ENCODE measurements at places on chromosomes 3 and 15.
A peak's percentile ranks its signal among the peaks of the same experiment; 100 is the strongest.

- peak overlapping the region; percentile 43 for H3K27ac ChIP-seq
- H3K4me1 ChIP-seq = peaks cover 41% of the 10 kb centered on the region
- H3K36me3 ChIP-seq = peaks cover 39% of the 10 kb centered on the region
- H3K4me3 ChIP-seq = no peak overlapping the region
Measured at GRCh38 chr3:15781131-15781530, 16.6 kb downstream of the ANKRD28 start.

GRCh38 chr3:24259901-24260512 lies 234.6 kb downstream of the THRB start:
- H3K4me3 ChIP-seq = no peak overlapping the region
- peaks cover 4% of the 10 kb centered on the region for H3K36me3 ChIP-seq
- H3K27ac ChIP-seq = no peak overlapping the region
- H3K27me3 ChIP-seq = no peaks in the 10 kb centered on the region
- no peak for DNase-seq
- H3K4me1 ChIP-seq = peaks cover 4% of the 10 kb centered on the region

DNA sequence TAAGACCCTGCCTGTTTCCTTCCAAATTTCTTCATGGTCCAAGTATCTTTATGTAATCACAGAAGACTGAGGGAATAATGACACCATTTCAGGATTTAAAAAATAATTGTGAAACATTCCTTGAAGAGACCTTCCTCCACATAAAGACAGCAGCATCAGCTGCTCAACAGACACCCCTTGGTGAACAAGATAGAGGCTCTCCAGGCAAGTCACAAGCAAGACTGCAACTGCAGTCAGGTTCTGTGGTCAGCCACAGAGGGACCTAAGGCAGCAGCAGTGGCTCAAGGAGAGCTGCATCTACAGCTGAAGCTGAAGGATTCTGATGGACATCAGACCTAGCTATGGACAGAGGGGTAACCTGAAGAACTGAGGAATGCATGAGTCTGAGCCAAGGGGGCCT lies 97.2 kb upstream of the C3orf80 start:
- no peaks in the 10 kb centered on the region for H3K36me3 ChIP-seq
- DNase-seq = no peak
- H3K4me1 ChIP-seq = peaks cover 3% of the 10 kb centered on the region
- peaks cover 6% of the 10 kb centered on the region for H3K27me3 ChIP-seq

- DNase-seq = no peak
- peaks cover 14% of the 10 kb centered on the region for H3K4me1 ChIP-seq
- peak overlapping the region; percentile 61 for H3K4me3 ChIP-seq
- no peaks in the 10 kb centered on the region for H3K27me3 ChIP-seq
- peak overlapping the region; percentile 47 for H3K27ac ChIP-seq
Measured at GRCh38 chr15:58410353-58410752, 21.4 kb upstream of the LIPC start.

DNA sequence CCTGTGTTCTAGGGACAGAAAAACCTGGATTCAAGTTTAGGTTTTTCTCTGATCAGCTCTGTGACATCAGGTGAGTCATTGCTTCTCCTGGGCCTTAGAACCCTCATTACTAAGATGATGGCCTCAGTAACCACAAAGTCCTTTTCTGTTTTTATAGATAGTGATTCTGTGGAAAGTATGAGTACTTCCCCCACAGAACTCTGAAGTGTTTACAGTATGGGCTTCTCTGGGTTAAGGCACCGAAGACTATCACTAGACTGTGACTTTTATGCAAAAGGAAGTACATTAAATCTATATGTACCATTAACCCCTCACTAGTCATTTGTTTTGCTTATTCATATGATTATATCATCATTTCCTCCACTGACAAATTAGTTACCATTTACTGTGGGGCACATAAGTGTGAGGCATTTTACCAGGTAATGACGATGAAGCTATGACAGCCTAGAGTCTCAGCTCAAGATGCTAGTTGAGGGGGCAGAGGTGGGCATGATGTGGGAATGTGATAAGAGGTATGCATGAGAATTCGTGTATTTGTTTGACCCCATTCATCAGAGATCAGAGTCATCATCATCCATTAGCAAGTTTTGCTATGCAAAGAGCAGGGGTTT lies 15.0 kb upstream of the RORA start:
- no peak for DNase-seq
- no peak overlapping the region for H3K27ac ChIP-seq
- H3K36me3 ChIP-seq = no peaks in the 10 kb centered on the region
- H3K4me1 ChIP-seq = peaks cover 2% of the 10 kb centered on the region

GRCh38 chr3:106359692-106360091 lies 490.9 kb upstream of the CBLB start:
- no peaks in the 10 kb centered on the region for H3K27me3 ChIP-seq
- H3K36me3 ChIP-seq = peaks cover 18% of the 10 kb centered on the region
- DNase-seq = no peak
- peaks cover 22% of the 10 kb centered on the region for H3K4me1 ChIP-seq
- H3K27ac ChIP-seq = no peak overlapping the region

DNA sequence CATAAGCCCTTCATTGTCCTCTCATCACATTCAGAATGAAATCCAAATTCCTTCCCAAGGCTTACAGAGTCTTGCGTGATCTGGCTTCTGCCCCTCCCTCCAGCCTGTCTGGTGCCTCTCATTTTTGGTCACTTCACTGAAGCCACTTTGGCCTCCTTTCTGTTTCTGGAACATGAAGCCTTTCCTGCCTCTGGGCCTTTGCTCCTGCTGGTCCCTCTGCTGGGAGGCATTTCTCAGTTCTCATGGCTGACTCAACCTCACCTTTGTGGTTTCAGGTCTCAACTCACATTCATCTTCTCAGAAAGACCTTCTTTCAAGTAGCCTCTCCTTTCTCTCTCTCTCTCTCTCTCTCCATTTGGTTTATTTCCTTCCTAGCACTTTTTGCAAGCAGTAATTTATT lies 43.9 kb upstream of the BHLHE40 start:
- peaks cover 5% of the 10 kb centered on the region for H3K27me3 ChIP-seq
- H3K36me3 ChIP-seq = no peaks in the 10 kb centered on the region
- H3K27ac ChIP-seq = peak overlapping the region; percentile 71
- no peak overlapping the region for H3K4me3 ChIP-seq
- H3K4me1 ChIP-seq = peaks cover 13% of the 10 kb centered on the region

DNA sequence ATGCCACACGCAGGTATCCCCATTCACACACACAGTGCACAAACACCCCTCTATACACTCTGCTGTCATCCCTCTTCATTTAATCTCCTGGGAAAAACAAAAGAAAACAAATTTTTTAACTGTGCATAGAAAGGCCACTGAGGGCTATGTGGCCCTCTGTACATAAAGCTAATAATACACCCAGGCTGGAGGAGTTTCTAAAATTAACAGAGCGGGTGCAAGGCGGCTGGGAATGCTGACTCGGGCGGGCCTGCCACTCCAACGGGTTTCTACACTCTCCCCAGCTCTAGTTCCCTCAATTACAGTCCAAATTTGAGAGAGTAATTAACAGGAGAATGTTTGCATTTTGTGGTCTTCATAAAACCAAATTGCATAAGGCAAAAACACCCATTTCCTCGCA lies 23.1 kb downstream of the HCN4 start:
- no peak overlapping the region for H3K4me3 ChIP-seq
- H3K4me1 ChIP-seq = no peaks in the 10 kb centered on the region
- H3K36me3 ChIP-seq = no peaks in the 10 kb centered on the region
- peaks cover 6% of the 10 kb centered on the region for H3K27me3 ChIP-seq
- no peak overlapping the region for H3K27ac ChIP-seq

- H3K27me3 ChIP-seq = no peaks in the 10 kb centered on the region
- no peaks in the 10 kb centered on the region for H3K36me3 ChIP-seq
- H3K27ac ChIP-seq = no peak overlapping the region
- H3K4me1 ChIP-seq = no peaks in the 10 kb centered on the region
- H3K4me3 ChIP-seq = no peak overlapping the region
Measured at GRCh38 chr3:65776494-65776893, 262.2 kb downstream of the MAGI1 start.

DNA sequence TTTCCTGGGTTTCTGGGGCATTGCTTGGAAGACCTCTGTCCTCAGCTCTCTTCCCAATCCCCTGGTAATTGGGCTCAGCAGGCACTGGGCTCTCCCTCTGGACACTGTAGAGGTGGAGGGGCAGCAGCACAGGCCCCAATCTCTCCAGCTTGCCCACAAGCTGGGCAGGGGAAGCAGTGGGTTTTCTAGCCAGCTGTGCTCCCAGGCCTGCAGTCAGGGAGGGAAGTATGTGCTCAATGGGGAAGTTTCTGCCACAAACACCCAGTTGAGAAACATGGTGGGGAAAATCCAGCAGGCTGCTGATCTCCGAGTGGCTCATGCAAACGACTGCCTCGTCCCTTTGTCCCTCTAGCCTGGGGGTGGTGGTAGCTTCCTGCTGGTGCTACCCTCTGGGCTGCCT lies 12.8 kb upstream of the RFT1 start:
- DNase-seq = no peak
- no peak overlapping the region for H3K27ac ChIP-seq
- no peaks in the 10 kb centered on the region for H3K27me3 ChIP-seq
- H3K4me1 ChIP-seq = peaks cover 13% of the 10 kb centered on the region

GRCh38 chr3:129039271-129040038 lies 21.1 kb upstream of the GP9 start:
- H3K27ac ChIP-seq = no peak overlapping the region
- DNase-seq = no peak
- peaks cover 45% of the 10 kb centered on the region for H3K27me3 ChIP-seq
- peaks cover 3% of the 10 kb centered on the region for H3K4me1 ChIP-seq
- no peak overlapping the region for H3K4me3 ChIP-seq
- no peaks in the 10 kb centered on the region for H3K36me3 ChIP-seq

DNA sequence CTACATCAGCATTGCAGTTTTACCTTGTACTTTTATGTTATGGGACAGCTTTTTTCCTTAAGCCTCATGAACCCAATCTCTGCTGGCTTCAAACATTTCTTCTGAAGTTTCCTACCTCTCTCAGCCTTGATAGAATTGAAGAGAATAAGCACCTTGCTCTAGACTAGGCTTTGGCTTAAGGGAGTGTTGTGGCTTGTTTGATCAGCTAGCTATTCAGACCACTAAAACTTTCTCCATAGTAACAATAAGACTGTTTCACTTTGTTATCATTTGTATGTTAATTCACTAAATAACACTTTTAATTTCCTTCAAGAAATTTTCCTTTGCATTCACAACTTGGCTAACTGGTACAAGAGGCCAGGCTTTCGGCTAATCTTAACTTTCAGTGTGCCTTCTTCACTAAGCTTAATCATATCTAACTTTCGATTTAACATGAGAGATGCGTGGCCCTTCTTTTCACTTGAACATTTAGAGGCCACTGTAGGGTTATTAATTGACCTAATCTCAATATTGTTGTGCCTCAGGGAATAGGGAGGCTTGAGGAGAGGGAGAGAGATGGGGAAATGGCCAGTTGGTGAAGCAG lies 8.1 kb upstream of the TIGIT start:
- peak overlapping the region; percentile 70 for H3K27ac ChIP-seq
- peaks cover 5% of the 10 kb centered on the region for H3K4me1 ChIP-seq
- DNase-seq = no peak
- H3K36me3 ChIP-seq = no peaks in the 10 kb centered on the region
- H3K4me3 ChIP-seq = no peak overlapping the region

DNA sequence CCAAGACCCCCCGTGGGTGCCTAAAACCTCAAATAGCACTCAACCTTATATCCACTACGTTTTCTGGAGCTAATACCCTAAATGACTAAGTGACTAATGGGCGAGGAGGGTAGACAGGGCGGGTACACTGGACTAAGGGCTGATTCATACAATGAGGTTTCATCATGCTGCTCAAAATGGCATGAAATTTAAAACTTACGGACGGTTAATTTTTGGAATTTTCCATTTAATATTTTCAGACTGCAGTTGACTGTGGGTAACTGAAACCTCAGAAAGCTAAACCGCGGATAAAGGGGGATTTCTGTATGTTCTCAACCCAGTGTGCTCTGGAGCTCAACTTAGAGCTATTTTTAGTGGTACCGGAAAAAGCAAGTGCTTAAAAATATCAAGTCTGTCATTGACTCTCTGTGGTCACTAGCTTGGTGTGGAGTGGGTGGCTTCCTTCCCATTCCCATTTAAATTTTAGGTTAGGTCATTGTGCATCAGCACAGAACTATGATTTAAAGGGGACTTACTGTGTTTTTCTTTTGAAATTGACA lies 72.9 kb downstream of the LRRC28 start:
- H3K4me1 ChIP-seq = peaks cover 55% of the 10 kb centered on the region
- DNase-seq = peak; percentile 66
- peak overlapping the region; percentile 92 for H3K27ac ChIP-seq
- peaks cover 14% of the 10 kb centered on the region for H3K36me3 ChIP-seq
- peak overlapping the region; percentile 56 for H3K4me3 ChIP-seq

DNA sequence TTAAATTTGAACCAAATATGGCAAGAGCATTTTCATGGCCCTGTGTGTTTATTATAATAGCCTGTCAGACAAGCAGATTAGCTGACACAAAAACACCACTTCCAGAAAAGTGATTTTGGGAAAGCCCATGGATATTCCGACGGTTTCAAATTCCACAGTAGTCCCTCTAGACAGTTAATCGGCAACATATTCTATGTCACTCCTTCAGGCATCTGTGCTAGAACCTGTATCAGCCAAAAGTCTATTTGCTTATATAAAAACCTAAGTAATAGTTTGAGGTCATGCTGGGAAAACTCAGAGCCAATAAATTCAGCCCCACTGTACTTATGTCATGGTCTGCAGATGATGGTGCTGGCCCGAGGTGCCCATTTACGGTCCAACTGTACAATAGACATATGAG lies 110.2 kb upstream of the ARHGEF26 start:
- DNase-seq = no peak
- no peaks in the 10 kb centered on the region for H3K36me3 ChIP-seq
- no peak overlapping the region for H3K27ac ChIP-seq

DNA sequence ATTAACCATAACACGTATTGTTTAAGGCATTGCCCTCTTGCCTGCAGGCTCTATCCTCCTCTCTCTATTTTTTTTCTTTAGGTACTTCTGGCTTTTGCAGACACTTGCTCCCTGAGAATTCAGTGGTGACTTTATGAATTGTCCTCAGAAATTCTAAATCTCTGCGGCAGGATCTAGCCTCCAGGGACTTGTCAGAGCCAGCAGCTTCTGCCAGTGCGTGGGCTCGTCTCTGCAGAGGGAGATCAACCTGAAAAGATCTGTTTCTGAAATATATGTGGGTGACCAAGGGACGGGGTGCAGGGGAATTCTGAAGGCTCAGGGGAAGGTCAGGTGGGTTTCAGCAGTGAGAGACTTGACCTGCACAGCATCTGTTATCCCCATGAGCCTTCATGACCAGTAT lies 326.1 kb upstream of the LRRFIP2 start:
- H3K36me3 ChIP-seq = no peaks in the 10 kb centered on the region
- no peak overlapping the region for H3K27ac ChIP-seq
- H3K4me3 ChIP-seq = no peak overlapping the region
- no peak for DNase-seq

GRCh38 chr3:79358327-79358726 lies 409.5 kb downstream of the ROBO1 start:
- no peaks in the 10 kb centered on the region for H3K36me3 ChIP-seq
- no peak overlapping the region for H3K4me3 ChIP-seq
- no peaks in the 10 kb centered on the region for H3K27me3 ChIP-seq

GRCh38 chr15:60681353-60681752 lies 202.4 kb upstream of the ICE2 start:
- peaks cover 3% of the 10 kb centered on the region for H3K27me3 ChIP-seq
- DNase-seq = no peak
- no peaks in the 10 kb centered on the region for H3K36me3 ChIP-seq
- no peak overlapping the region for H3K4me3 ChIP-seq
- H3K27ac ChIP-seq = no peak overlapping the region
